IPS DF 6.9 (cell line): ENCODE measurements at places on chromosomes 12 and 14.

GRCh38 chr12:17592472-17592871 is 497.5 kb downstream of the RERGL start:
- no peak for DNase-seq

DNA sequence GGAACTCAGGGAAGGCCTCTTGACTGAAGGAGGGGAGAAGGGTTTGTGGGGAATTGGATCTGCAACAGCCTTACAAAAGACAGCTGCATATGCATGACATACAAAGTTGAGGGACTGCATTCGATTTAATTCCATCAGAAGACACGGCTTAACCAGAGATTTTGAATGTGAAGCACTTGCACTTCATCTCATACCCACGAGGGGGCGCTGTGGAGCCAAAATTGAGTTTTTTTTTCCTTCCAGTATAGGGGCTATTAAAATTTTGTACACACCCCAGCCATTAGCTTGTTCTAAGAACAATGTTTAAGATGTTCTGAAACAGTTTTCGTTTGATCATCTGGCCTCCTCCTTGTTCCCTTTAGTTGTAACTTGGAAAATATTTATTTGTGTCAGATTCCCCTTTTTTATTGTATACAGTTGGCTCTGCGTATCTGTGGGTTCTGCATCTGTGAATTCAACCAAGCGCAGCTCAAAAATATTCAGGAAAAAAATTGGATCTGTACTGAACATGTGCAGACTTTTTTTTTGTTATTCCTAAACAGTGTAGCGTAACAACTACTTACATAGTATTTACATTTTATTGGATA is 1.6 kb downstream of the SUDS3 start:
- DNase-seq: no peak

DNA sequence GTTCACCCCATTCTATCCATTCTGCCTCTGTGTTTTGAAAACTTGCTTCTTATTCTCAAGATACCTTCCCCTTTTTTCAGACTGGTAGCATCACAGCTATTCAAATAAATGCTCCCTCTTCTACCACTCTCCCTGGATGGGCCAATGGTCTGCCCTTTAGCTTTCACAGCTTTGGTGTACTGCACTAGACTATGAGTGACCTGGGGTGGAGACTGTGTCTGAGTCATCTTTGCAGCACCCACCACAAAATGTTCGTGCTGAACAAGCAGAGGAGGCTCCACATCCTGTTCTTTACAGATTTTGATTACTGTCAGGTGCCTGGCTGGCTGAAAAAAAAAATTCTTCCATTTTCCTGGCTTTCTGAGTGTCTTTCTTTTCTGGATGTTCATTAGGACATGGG is 1104.1 kb upstream of the TMEM132C start:
- no peak for DNase-seq

DNA sequence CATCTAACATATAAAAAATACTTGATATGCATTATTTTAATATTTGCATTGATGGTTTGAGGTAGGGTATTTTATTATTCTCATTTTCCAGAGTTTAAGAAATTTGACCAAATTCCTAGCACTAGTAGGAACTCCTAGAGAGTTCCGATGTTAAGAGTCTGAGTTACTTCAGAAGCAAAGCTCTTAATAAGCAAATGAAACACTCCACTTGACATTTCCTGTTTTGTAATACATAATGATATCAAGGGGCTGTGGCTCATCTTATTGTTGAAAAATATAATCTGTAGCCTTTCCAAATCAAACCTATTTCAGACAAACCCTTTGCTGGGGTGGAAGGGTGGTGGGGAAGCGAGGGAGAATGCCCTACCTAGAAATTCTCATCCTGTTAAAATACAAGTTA is 355.5 kb downstream of the DIO2 start:
- no peak for DNase-seq

- DNase-seq: no peak
These were observed 34.8 kb downstream of the HIGD1C start for GRCh38 chr12:50986966-50987737.

- no peak for DNase-seq
These were observed 415.5 kb downstream of the PCNX1 start for GRCh38 chr14:71322655-71323250.
